RWPE1 (cell line): ENCODE measurements at places on chromosomes 1 and 21.

GRCh38 chr1:105087506-105087905 lies 1337.8 kb downstream of the AMY1C start:
- peak; percentile 73 for DNase-seq

GRCh38 chr1:216892581-216893160 lies 169.4 kb upstream of the ESRRG start:
- DNase-seq, result no peak

- DNase-seq, result peak; percentile 18
Observed at GRCh38 chr1:220235462-220235861, 36.8 kb downstream of the RAB3GAP2 start.

DNA sequence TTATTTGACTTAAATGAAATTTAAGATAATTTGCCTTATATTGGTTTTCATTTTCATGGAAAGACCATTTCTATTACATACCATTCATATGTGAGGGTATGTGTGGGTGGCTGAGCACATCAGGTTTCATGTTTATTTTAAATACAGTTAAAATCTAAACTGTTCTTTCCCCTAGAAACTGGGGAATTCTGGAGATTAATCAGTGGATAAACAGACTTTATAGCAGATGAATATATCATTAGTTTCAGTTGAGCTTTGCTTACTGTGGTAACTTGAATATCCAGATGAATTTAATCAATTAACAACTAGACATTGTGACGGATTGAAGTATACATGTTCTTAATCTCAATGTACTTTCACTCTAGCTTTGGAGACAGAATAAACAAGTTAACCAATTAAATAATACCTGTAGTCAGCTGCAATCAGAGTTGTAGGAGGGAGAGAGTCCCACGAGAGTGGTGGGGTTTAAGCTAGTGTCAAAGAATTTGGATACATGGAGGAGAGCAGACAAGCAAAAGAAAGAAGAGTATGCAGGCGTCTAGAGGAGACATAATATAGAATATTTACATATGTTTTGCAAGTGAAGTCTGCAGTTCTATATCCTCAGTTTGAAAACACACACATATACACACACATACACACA lies 97.6 kb downstream of the PDE4B start:
- DNase-seq, result no peak

DNA sequence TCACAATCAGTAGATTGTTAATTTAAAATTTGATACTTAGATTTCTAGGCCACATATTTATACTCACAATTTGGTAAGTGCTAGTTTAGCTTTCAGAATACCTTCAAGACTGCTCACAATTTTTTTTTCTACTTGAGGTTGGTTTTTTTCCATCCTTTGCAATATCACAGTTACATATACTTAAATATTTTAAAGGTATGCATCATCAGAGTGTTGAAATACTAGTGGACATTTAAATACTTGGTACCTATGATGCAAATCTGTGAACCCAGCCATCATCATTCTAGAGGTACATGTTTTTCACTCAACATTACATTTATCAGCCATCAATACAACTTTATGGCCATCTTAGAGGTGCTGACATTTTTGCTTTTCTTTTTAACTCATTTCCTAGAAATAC lies 6.2 kb upstream of the LRRC40 start:
- DNase-seq, result no peak

GRCh38 chr1:187281085-187281484 lies 452.3 kb downstream of the PLA2G4A start:
- DNase-seq, result no peak

DNA sequence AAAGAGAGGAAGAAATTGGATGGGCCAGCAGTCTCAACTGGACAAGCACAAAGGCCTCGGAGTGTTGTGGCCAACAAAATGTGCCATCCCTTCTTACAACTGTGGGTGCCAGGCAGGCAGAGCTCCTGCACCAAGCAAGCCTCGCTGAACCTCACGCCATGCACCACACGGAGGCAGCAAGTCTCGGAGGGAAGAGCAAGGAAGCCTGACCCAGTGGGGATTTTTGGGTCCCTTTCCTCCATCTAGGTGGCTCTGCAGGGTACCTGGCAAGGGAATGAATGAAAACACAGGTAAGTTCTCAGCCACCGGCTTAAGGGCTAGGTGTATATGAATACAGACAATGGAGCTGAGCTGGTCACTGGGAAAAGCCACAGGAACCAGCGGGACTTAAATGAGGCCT lies 40.8 kb downstream of the HSD3B1 start:
- DNase-seq, result no peak
